ENCODE measurements at places on chromosomes 16 and 17.

GRCh38 chr16:9384141-9384540 is 292.7 kb downstream of the HAPSTR1 start:
- no peak for DNase-seq

DNA sequence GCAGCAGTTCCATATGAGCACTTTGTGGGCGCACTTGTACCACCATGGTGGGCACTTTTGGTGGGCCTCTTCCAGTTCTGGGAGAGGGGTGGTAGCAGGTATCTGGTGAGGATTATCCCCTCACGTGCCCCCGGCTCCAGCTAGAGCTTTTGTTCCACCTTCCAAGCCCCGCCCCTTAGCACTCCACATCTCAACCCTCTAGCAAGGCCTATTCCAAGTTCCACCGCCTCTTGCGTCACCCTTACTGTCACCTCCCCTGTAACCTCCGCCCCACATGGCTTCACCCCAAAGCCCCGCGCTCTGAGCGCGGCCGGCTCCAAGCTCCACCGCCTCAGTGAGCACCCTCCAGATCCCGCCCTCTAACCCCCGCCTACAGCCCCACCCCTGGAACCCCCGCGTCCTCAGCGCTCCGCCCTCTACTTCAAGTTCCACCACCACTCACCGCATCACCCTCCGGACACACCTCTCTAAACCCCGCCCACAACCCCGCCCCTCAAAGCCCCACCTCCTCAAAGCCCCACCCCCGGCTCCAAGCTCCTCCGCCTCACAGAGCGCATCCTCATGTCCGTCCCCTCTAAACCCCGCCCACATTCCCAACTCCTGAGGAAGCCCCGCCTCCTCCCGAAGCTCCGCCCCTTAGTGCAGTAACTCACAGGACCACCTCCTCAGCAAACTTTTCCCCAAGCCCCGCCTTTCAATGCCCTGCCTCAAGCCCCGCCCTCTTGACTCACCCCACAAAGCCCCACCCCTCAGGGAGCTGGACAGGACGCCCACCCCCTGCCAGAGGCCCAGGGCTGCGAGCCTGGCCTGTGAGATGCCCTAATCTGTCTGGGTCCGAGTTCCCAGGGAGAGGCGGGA is 11.1 kb downstream of the SCN4A start:
- peak; percentile 91 for DNase-seq

DNA sequence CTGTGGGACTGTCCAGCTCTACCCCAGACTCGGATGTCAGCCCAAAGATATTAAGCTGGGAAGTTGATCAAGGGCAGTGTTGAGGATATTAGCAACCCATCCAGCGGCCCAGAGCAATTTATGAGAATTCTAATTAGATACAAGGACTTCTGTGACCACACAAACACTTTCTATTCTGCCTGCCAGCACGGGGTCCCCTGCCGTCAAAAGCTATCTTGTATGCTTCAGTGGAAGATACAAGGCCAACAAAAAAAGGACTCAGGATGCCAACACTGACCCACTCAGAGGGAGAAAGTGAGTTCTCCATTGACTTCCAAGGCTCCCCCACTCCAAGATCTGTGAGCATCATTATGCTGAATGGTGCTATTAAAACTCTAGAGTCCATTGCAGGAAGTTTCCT is 390.7 kb downstream of the GRIN2A start:
- no peak for DNase-seq

GRCh38 chr16:363110-363765 is 7.1 kb downstream of the MRPL28 start:
- no peak for DNase-seq

- DNase-seq, result no peak
Observed at GRCh38 chr16:59665618-59666220, 931.6 kb upstream of the GOT2 start.

DNA sequence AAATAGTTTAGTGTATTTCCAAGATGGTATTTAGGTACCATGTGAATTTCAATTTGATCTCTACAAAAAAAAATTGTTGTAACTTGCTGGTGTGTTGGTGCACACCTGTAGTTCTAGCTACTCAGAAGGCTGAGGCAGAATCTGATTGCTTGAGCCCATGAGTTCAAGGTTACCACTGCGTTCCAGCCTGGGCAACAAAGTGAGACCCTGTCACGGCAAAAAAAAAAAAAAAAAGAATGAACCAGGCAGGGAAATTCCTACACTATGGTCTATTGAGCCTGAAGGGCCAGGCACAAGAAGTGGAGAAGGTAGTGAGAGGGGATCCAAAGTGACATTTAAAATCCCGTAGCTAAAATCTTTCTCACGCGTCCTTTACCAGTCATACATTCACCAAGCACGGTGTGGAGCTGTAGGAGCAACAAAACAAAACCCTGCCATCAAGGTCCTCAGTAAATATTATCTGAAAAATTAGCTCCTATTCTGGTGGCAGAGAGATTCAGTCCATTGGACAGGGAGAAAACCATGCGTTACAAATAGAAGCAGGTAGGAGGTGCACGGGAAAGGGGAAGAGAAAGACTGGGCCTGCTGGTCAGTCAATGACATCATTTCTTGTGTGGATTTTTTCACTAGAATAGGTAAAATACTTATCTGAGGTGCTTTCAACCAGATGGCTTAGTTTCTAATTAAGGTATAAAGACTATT is 27.3 kb downstream of the TXNDC11 start:
- no peak for DNase-seq

GRCh38 chr16:19486051-19486450 is 35.8 kb downstream of the GDE1 start:
- DNase-seq, result no peak
